ENCODE measurements at places on chromosomes 3 and 15.
A peak's percentile ranks its signal among the peaks of the same experiment; 100 is the strongest.

- DNase-seq: peak; percentile 14
Observed at GRCh38 chr3:172040078-172040980, 951 bp downstream of the FNDC3B start.

DNA sequence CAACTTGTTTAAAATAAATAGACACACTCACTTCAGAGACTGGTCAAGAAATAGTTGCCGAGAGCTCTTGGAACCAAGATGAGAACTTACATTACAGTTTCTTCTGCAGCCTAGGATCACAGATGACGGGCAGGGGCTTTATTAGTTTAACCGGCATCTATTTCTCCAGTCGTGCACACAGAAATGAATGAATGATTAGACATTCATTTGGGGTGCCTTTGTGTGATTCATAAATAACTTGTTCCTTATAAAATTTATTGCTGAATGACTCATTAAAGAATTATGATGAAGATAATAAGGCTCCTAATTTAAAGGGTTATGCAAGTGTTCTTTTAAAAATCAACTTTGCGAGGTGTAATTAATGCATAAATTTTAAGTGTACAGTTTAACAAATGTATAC is 20.8 kb downstream of the NFKBIZ start:
- DNase-seq: no peak

- DNase-seq: no peak
Observed at GRCh38 chr3:139378587-139379241, 10.7 kb downstream of the COPB2 start.

- no peak for DNase-seq
Observed at GRCh38 chr15:74890665-74890960, 771 bp downstream of the MPI start.

GRCh38 chr3:120227710-120228347 is 57.2 kb downstream of the GPR156 start:
- DNase-seq: no peak

DNA sequence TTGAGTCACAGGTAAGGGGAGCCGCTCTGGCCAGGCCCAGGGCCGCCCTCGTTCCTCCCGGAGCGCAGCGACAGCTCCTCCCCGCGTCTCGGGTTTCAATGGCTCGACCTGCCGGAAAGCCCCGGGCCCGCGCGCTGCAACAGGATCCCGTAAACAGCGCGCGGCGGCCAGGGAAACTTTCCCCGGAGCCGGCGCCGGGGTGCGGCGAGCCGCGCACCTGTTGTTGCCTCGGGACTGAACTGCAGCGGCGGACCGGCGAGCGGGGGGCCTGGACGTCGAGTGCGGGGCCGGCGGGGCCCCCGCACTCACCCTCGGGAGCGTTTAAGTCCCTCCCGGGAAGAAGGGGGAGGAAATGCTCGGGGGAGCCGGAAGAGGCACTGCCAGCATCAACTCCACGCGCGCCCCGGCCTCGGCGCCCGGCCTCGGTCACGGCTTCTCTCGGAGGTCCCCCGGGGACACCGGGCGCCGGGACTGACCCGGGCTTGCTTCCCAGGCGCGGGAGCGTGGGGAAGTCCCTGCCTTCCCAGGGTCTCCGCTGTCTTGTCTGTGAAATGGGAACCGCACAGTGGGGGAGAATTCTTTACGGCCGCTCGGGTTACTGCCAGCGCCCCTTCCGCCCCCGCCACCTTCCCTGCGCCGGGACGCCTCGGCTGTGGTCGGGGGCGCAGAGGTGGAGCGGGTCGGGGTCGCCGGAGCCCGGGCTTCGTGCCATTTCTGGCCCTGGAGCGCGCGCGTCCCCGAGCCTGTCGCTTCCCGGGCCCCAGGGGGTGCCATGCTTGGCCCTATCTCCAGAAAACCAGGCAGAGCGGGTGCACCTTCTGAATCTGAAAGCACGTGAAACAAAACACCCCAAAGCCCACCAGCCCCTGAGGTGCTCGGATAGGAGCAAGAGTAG is 7.5 kb upstream of the PGPEP1L start:
- peak; percentile 47 for DNase-seq

GRCh38 chr3:171991166-171991565 is 48.2 kb upstream of the FNDC3B start:
- DNase-seq: no peak

DNA sequence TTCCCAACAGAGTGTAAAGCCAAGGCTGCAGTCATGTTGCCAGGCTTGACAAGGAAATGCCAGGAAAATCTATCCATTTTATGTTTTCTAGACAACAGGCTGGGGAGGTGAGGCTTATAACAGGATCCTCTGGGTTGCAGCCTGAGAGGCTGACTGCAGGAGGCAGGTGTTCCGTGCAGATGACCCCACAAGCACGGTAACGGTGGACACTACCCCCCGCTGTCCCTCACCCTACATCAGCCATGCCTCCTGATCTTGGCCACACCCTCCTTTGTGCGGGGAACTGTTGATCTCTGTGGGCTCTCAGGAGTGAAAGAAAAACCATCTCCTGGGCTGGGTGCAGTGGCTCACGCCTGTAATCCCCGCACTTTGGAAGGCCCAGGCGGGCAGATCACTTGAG is 68.0 kb upstream of the ADPGK start:
- DNase-seq: no peak

DNA sequence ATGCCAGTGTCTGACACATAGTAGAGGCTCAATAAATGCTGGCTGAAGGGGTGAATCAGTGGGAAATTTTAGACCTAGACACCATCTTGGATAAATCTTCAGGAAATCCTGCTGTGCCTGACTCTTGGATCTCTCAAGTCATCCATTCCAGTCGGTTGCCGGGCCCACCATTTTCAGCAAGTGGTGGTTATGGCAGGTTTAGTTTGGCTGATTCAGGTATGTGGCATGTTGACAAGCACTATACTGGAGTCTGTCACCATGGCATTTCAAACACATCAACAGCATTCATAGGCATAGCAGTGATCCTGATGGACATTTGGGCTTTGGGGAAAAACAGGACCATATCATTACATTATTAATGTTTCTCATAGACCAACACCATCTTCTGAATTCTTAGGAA is 25.7 kb upstream of the APH1B start:
- DNase-seq: no peak

GRCh38 chr15:97745481-97746071 is 214.9 kb upstream of the ARRDC4 start:
- DNase-seq: peak; percentile 31

DNA sequence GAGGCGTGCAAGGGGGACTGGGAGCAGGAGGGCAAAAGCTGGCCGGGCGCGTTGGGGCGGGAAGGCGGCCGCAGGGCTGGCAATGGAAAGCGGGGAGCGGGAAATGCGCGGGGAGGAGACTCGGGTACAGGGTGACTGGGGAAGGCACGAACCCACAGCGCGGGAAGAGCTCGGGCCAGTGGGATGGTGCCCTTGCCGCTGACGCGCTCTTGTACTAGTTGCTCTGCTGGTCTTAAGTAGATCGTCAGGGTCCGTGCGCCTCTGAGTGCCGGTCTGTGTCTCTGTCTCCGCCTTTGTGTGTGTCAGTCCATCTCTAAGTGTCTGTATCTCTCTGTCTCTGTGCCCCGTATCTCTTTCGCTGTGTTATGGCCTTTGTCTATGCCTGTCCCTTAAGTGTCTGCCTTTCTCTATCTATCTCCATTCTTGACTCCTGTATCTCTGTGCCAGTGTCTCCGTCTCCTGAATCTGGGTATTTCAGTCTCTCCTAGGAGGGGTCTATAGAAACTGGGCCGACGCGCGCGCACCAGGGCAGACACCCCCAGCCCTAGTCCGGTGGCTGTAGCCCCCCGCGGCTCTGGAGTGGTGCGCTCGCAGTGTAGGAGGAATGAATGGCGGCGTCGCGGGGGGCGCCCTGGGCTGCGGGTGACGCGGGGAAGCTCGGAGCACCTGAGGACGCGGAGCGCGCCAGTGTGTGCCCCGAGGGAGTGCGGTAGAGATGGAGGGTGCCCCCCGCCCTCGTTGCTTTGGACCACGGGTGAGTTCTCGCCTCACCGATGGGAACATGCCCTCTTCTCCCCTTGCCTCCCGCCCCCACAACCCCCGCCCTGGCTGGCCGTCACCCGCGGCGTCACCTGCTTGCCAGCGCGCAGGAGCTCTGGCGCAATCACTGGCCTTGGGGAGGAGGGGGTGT is 756 bp upstream of the CAMK2N2 start:
- DNase-seq: no peak

- no peak for DNase-seq
Observed at GRCh38 chr3:194367992-194368841, 1.3 kb downstream of the LRRC15 start.

DNA sequence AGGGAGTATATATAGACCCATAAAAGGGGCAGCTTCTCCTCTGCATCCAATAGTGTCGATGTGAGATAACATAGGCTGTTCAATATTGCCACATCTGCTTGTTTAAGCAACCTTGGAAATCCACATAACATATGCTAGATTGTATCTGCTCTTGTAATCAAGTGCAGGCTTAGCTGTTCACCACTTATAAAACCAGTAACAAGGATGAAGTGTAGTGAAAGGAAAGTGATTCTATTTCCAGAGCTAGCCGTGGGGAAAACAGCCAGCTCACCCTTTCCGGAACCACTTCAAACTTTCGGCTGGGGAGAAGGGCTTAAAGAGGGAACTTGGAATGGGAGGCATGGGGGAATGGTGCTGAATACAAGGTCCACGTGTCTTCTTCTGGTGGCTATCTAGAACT is 204.0 kb downstream of the TAFA4 start:
- DNase-seq: no peak

All from stimulated activated CD4-positive, alpha-beta T cell treated with anti-CD3 and anti-CD28 coated beads, Interleukin-4, amount 100 ng/mL, for 48 hours (primary cell).